ENCODE measurements at places on chromosomes 4 and X.

DNA sequence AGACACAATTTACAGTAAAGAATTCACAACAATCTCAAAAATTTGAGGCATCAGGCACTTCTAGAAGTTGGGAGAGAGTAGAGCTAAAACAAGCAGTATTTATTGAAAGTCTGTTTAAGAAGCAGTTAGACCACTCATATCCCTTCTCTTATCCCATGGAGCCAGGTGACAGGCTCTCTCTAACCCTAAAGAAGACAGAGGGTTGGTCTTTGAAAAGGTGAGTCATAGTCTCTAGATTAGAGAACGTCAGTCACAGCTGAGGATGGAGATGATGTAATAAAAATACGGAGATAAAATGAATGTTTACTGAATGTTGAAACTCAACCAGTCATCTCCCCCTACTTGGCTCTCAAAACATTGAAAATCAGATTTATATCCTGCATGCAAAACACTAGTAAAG lies 223.8 kb downstream of the CHIC2 start:
- DNase-seq, result no peak

- DNase-seq, result no peak
Measured at GRCh38 chrX:74579597-74580198, 34.7 kb downstream of the RLIM start.

DNA sequence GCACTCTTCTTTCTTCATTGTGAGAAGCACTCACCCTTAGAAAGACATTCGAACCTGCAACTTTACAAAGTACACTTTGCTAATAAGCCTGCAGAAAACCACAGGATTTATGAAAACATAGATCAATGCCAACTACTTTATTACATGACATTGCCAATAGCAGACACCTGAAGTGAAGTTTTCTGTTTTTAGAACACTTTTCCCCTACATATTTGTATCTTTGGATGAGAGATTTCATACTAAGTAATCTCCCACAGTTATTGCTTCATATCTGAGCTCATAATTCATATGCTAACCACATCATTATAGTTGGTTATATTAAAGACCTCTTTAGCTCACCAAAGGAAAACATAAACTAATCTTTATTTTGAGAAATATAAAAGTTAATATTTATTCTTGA lies 276.5 kb upstream of the CTSO start:
- no peak for DNase-seq

DNA sequence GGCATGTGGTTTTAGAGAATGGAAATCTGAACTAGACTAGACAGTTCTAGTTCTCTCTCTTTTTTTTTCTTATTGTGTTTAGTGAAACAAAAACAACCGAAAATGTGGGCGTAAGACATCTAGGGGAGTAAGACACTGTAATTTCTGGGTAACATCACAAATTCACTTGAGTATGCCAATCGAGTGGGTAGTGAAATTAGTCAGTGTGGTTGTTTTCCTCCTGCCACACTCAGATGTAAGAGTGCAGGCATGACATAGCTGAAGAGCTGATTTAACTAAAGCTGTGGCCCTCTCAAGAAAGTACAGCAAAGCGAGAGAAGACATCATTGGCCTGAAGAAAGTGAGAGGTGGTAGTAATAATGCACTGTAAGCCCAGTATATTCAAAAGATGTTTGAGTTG lies 1585.3 kb upstream of the AGA start:
- DNase-seq, result no peak

GRCh38 chr4:128461291-128462102 lies 173.9 kb upstream of the PGRMC2 start:
- no peak for DNase-seq

DNA sequence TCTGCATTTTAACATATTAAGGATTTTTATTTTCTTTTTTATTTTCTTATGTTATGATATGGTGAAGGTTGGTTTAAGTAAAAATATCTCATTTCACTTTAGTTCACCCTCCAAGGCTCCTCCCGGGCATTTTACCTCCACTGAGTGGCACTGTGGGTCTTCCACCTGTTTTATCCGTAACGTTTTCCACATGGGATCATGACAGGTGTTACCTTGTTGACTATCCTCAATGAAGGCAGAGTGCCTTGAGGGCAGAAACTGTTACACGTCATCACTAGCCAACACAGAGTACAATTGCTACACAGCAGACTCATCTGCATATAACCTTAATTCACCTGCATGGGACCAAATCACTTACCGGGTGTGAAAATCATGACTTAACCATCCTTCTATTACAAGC lies 105.8 kb downstream of the GEMIN8 start:
- DNase-seq, result no peak

GRCh38 chr4:135365065-135365464 lies 1163.5 kb upstream of the PABPC4L start:
- DNase-seq, result no peak

DNA sequence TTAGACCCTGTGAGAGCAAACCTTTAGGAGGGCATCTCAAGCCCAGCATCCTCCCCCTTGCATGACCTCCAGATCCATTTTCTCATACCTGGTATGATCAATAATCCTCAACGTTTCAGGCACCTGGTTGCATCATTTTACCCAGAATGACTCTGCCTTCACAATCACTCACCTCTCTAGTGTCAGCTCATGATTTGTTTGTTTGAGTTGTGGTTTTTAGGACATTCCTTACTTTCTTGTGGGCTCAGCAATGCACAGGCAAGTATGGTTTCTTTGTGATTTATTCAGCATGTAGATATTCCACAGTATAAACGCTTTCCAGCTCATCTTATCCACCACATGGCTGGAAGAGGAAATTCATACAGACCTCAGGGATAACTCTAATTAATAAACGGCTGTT lies 93.6 kb upstream of the CPEB2 start:
- DNase-seq, result no peak
